ENCODE measurements at places on chromosomes 7 and 10.

GRCh38 chr7:71131256-71132126 is 453 bp upstream of the GALNT17 start:
- DNase-seq = no peak

GRCh38 chr7:74187915-74188675 is 13.9 kb downstream of the EIF4H start:
- no peak for DNase-seq

GRCh38 chr10:131031346-131031745 is 280.2 kb downstream of the TCERG1L start:
- DNase-seq = no peak

DNA sequence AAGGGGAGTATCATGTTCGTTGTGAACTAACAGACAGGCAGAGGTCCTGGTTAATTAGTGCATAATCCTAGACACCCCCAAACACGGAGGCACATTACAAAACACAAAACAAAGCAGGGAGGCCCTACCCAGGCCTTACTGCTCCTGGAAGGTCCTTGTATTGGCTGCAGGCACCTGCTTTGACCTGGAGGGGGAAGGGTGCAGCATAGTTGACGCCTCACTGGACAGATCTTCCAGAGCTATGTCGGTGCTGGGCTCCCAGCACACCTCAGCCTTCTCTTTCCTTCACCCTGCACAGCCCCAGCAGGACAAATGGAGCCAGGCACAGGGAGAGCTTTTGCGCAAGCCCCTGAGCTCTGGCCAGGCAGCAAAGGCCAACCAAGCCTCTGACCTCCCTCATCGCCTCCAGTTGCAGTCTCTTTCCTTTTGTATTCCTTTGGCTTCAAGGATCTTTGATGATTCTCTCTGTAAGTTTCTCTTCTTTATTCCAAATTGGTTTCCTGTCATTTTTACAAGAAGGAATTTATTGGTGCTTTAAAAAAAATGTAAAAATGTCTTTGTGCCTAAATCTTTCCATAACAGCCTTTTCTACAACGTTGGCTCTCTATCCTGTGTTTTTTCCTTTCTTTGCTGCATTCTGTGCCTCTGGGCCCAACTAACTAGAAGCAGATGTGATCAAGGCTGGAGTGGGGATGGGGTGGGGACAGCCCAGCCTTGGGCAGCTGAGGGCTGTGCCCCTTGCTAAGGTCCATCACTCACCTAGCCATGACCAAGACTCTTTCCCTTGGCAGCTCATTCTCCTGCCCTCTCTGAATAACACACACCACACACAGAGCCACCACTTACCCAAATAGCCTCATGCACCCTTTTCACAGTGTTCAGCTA is 317.1 kb upstream of the NPVF start:
- DNase-seq = no peak

GRCh38 chr7:84248843-84249242 is 54.3 kb upstream of the SEMA3A start:
- no peak for DNase-seq

All from AML-193 (cell line).